Right lung (tissue), 10 donors: ENCODE measurements at places on chromosomes 3 and 15.

DNA sequence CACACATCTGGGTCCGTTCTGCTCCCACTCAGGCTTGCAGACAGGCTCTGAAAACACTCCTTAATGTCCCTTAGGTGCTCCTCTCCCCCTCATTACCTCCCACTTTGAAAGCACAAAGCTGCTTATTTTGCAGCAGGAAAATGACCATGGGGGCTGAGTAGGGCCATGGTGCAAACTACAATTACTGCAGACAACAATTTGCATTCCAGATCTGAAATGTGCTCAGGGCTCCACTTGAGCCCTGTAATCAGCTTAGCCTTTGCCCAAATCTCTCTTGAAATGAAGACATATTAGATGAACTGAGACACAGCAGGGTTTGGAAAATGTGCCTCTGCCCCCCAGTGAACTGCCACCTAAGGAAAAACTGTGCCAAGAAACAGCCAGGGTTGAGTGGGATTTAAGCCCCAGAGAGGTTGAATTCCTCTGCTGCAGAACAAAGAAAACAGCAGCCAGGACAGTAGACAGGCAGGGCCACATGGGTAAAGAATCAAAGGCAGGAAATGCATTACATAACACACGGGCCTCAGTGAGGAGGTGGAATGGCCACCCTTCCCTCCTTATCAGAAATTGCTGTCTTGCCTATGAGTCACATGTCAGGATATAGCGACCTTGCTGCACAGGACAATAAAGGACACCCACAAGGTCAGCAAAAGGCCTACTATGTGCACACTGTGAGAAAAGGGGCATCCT is 126.8 kb upstream of the ARHGEF3 start:
- DNase-seq = no peak

- no peak for DNase-seq
Measured at GRCh38 chr3:39569095-39569494, 101.6 kb downstream of the MOBP start.

DNA sequence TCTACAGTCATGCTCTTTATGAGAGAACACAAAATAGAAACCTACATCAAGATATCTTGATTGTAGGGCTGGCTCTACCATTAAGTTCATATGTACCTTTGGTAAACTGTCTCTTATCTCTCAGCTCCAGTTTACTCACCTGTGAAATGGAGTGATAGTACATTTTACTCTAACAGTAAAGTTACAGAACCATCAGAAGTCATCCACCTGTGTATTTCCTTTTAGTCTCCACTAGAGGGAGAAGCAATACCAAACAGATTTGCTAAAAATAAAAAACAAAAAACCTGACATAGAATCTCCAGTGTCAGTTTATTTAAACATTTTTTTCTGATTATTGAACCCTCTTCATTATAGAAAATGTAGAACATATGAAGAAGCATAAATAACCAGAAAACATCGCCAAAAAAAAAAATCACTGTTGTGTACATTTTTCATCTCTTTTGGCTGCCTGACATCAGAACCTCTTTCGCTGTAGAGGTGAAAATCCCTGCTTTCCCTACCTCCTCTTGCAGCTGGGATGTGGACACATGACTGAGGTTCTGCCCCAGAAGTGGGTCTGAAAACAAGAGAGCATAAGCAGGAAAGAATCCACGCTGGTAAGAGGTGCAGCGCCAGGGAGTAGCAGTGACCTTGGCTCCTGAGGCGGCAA is 48.7 kb upstream of the WDR72 start:
- no peak for DNase-seq

GRCh38 chr3:168425936-168426595 is 330.3 kb upstream of the GOLIM4 start:
- no peak for DNase-seq

DNA sequence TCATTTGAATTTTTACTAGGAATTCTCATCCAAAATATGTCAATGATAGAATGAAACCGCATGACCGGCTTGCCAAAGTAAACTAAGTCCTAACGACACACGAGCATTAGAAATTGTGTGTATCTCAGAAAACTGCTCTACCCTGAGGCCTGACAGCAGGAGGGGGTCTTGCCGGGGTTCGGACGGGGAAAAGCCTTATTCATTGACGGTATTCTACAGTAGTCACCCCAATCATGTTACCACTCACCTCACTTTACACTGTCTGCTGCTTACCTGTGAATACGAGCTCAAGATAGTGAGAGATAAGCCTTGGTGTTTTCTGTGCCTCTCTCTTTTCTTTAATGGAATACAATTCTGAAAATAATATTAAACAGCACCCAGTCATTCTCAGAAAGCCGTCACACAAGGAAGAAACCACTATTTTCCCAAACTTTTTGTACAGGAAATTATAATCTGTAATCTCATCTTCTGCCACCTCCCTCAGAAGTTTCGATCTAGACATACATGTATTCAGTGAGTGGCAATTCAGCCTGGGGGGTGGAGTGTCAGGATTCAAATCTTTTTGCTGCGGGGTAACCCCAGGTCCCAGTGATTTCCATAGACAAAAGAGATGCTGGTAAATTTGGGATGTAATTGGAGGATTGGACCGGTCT is 492 bp upstream of the FAM43A start:
- no peak for DNase-seq

DNA sequence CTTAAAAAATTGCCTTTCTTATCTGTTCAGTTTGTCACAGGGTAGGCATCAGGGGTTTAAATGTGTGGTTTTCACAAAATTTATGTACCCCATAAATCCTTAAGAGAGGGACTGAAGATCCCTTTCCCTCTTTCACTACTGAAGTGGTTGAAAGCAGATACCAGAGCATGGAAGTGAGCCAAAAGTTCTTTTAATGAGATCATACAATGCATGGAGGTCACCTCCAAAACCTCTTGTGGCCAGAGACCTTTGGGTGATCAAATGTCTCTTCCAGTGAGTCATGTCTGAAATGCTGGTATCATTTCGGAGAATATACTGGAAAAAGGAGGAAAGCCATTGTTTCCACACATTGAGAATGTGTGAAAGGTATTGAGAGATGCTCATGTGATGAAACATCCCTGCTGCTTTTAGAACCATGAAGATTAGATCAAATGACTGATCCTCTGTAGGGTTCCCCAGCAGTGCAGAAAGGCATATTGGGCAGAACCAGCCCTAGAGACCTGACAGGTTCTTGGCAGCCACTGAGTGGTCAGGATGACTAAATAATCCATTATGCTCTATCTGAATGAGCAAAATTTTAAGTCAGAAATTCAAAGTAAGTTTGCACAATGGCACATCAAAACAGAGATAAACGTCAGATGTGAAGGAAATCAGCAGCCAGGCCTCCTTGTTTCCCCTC is 165.8 kb upstream of the SLC2A2 start:
- DNase-seq = no peak

DNA sequence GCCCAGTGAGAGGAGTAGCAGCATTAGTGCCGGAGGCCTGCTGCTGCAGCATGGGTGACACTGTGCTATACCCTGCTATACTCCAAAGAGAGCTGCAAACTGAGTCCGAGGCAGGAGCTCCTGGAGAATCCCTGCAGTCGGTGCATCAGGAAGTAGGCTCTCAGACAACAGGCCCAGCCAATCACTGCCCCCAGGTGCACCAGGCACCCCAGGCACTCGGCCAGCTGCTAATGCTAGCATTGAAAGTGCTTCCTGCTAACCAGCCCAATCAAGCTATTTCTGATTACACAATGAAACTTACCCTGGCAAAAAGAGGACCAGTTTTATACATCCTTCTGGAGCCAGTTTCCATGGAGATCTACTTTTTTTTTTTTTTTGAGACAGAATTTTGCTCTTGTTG is 45.6 kb upstream of the IREB2 start:
- no peak for DNase-seq

DNA sequence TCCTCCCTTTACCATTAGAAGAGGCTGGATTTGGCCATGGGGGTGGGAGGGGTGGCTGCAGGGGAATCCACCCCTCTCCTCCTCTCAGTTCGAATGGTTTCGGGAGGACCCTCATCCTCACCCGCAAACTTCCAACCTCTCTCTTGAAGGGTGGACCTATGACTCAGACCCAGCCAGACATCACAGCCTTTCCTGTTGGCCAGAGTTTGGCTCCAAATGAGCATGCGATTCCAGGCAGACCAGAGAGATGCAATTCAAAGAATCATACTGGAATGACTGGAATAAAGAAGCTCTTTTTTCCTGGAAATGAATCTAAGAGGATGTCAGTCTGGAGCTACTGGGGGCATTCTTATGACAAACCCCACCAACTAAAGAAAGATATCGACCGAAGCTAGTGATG is 516.7 kb upstream of the MDFIC2 start:
- DNase-seq = no peak

DNA sequence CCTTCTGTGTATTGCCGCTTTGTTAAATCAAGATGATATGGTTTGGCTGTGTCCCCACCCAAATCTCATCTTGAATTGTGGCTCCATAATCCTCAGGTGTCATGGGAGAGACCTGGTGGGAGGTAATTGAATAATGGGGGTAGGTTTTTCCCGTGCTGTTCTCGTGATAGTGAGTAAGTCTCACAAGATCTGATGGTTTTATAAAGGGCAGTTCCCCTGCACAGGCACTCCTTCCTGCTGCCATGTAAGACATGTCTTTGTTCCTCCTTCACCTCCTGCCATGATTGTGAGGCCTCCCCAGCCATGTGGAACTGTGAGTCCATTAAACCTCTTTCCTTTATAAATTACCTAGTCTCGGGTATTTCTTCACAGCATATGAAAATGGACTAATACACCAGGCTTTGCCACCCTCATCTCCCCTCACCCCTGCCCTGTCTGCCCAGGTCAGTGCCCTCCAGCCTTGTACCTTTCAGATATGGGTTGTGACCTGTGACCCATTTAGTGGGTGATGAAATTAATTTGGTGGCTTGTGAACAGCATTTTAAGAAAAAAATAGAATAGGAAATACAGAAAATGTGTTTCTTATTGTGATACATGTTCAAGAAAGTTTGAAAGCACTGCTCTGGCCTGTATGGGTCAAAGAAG is 56.1 kb upstream of the MCF2L2 start:
- DNase-seq = no peak

- DNase-seq = no peak
Measured at GRCh38 chr3:85592256-85592655, 633.5 kb downstream of the CADM2 start.

- DNase-seq = no peak
Measured at GRCh38 chr3:65833761-65834505, 204.8 kb downstream of the MAGI1 start.

DNA sequence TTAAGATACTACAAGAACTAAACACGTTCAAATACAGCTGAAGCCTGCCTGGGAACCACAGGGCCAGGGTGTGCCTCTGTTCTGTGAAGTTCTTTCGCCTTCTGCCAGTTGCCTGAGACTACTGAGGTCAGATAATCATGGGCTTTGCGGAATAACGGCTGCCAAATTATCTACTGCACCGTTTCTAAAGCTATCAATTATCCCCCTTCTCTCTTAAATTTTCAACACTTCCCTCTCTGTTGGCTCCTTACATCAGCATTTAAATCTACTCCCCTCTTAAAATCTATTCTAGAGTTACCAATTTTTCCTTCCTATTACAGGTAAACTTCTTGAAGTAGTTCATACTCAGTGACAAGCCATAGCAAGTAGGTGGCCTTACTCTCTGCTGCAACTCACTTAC is 6.2 kb upstream of the NEO1 start:
- DNase-seq = no peak

- peak; percentile 45 for DNase-seq
Measured at GRCh38 chr3:107241217-107241616, 136.0 kb upstream of the CCDC54 start.

- peak; percentile 96 for DNase-seq
Measured at GRCh38 chr15:80343554-80343992, 60.6 kb upstream of the ARNT2 start.
